ENCODE measurements at places on chromosomes 2 and 18. TPM values are rescaled to one million over a fixed set of nuclear protein-coding genes. Genes with fewer than 3 reads are reported as not detected.

Gene MYO5B
- 39.4 TPM for total RNA-seq

Gene IHH
- total RNA-seq, result not detected

Gene SPP2
- not detected for total RNA-seq

Gene CLEC4F
- total RNA-seq, result not detected

Gene FANCL
- total RNA-seq, result 88.9 TPM

Gene SH3RF3
- total RNA-seq, result 22.5 TPM

Gene SIGLEC15
- total RNA-seq, result not detected

Gene BMP10
- total RNA-seq, result not detected

Gene MAP2
- 1,096 TPM for total RNA-seq

Gene M1AP
- not detected for total RNA-seq

Gene RAB17
- total RNA-seq, result not detected

Gene SEPTIN10
- total RNA-seq, result 91.7 TPM
